ENCODE measurements at places on chromosomes 3 and 15.

DNA sequence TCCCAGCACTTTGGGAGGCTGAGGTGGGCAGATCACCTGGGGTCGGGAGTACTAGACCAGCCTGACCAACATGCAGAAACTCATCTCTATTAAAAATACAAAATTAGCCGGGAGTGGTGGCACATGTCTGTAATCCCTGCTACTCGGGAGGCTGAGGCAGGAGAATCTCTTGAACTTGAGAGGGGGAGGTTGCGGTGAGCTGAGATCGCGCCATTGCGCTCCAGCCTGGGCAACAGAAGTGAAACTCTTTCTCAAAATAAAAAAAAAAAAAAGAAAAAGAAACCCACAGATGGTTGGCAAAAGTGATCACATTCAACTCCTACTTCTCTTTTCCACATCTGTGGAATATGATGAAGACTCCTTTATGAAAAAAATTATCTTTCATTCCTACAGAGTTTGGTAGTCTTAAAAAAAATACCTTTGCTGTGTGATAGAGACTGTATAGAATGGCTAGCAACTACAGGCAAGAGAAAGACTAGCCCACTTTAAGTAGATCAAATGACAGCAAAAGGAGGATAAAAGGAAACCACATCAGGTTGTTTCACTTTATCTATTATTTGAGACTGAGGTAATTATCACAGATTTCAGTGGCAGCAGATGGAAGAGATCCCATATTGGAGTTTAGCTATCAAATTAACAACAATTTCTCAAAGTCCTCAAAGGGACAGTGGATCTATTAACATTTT is 172.9 kb upstream of the TSPAN3 start:
- no peak for DNase-seq

- no peak for DNase-seq
These were observed 83.4 kb downstream of the CD200R1L start for GRCh38 chr3:112763258-112763657.

GRCh38 chr15:97234851-97235610 is 725.5 kb upstream of the ARRDC4 start:
- peak; percentile 8 for DNase-seq

GRCh38 chr3:23213813-23214212 is 10.7 kb downstream of the UBE2E2 start:
- no peak for DNase-seq

- DNase-seq: no peak
These were observed 580.3 kb downstream of the MECOM start for GRCh38 chr3:169083163-169083562.

DNA sequence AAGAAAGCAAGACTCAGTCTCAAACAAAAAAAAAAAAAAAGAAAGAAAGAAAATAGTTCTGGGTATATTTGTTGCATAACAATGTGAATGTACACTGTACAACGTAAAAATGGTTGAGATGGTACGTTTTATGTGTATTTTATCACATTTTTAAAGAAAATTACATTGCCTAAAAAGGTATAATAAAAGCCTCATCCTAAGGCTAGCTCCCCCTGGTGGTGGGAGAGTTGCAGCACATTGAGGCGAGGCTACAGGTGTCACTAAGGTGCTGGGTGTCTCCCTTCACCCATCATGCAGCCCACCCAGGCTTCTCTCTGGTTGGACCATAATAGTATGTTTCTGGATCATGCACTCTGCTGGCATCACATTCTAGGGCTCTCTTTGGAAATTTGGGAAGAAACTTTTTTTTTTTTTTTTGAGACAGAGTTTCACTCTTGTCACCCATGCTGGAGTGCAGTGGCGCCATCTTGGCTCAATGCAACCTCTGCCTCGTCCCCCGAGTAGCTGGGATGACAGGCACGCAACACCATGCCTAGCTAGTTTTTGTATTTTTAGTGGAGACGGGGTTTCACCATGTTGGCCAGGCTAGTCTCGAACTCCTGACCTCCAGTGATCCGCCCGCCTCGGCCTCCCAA is 12.4 kb upstream of the RAB11A start:
- DNase-seq: peak; percentile 80

GRCh38 chr3:185935465-185936272 is 2.1 kb downstream of the TRA2B start:
- no peak for DNase-seq

DNA sequence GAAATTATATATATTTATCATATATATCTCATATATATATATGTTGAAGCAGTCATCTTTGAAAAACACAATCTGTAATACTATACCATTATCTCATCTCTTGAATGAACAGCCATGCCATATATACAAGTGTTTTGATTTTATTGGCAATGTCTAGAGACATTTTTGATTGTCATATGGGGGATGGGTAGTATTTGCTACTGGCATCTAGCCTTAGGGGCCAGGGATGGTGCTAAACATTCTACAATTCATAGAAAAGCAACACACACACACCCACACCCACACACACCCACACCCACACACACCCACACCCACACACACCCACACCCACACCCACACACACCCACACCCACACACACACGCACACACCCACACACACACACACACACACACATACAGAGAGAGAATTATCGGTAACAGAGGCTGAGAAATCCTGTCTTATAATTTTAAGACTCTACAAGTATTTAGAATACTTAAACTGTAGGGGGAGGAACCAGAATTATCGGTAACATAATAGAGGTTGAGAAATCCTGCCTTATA is 11.1 kb upstream of the PIK3R4 start:
- no peak for DNase-seq

- no peak for DNase-seq
These were observed 1.0 kb downstream of the RFX7 start for GRCh38 chr15:56242576-56243162.

GRCh38 chr15:47685141-47685870 is 32.0 kb upstream of the SEMA6D start:
- no peak for DNase-seq

- DNase-seq: no peak
These were observed 33.9 kb upstream of the LCTL start for GRCh38 chr15:66599536-66600239.

- no peak for DNase-seq
These were observed 42.2 kb downstream of the NGRN start for GRCh38 chr15:90307661-90308060.

- peak; percentile 39 for DNase-seq
These were observed 69.3 kb downstream of the CHAC1 start for GRCh38 chr15:41022487-41023090.

GRCh38 chr15:44532689-44533088 is 4.3 kb upstream of the EIF3J start:
- no peak for DNase-seq

DNA sequence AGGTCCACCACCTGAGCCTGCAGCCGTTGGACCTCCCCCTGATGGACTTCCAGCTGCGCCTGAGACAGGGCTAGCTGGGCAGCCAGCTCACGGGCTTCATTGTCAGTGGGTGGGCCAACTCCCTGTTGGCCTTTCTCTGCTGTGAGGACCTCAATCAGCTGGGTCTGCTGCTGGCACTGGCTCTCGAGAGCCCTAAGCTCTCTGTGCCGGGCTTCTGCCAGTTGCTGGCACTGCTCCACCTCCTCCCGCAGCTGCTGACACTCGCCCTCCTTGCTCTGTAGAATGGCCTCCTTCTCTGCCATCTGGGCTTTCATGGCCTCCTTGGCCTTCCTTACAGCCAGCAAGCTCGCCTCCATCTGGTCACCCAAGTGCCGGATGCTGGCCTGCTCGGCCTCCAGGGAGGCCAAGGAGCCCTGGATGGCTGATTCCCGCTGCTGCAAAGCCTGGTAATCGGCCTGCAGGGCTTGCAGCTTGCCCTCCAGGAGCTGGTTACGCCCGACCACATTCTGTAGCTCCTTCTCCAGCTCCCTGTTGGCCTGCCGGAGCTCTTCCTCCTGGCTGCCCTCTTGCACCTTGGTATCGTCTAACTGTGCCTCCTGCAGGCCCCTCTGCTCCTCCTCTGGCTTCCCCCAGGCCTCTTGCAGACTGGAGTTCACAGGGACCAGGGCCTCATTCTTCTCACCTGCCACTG is 23.8 kb downstream of the CXCR6 start:
- no peak for DNase-seq

DNA sequence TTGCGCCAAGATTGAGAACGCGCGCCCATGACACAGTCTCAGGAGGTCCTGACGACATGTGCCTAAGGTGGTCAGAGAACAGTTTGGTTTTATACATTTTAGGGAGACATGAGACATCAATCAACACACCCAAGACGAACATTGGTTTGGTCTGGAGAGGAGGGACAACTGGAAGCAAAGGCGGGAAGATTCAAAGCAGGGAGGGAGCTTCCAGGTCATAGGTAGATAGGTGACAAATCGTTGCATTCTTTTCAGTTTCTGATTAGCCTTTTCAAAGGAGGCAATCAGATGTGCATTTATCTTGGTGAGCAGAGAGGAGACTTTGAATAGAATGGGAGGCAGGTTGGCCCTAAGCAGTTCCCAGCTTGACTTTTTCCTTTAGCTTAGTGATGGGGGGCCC is 828.4 kb upstream of the DPPA4 start:
- no peak for DNase-seq

DNA sequence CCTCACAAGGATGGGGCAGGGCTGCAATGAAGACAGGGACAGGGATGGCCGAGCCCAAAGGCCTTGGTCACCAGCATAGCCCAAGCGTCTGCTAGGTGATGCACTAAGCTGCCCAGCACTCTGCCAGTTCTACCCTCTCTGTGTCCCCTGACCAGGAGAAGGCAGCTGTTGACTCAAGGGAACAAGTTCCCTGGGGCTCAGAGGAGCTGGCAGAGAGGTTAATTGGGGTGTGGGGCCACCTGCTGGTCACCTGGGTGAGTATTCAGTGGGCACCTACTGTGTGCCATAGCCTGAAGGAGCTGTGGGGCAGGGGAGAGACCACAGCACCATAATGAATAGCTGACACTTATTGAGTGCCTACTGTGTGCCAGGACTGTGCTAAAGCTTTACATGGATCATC is 22.0 kb upstream of the DOCK3 start:
- DNase-seq: peak; percentile 67

DNA sequence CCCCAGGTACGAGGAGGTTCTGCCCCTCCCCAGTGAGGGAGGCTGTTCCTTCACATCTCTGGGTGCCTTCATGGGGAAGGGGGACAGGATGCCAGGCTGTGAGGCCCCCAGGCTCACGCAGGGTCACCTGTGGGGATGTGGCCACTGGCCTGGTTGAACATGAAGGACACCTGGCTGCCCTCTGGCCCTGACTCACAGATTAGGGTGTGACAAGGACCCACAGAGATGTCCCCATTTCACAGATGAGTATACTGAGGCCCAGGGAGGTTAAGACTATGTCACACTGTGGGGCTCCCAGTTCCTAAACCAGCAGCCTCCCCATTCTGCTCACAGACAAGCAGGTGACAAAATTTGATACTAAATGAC is 42.4 kb downstream of the PCSK6 start:
- DNase-seq: no peak

DNA sequence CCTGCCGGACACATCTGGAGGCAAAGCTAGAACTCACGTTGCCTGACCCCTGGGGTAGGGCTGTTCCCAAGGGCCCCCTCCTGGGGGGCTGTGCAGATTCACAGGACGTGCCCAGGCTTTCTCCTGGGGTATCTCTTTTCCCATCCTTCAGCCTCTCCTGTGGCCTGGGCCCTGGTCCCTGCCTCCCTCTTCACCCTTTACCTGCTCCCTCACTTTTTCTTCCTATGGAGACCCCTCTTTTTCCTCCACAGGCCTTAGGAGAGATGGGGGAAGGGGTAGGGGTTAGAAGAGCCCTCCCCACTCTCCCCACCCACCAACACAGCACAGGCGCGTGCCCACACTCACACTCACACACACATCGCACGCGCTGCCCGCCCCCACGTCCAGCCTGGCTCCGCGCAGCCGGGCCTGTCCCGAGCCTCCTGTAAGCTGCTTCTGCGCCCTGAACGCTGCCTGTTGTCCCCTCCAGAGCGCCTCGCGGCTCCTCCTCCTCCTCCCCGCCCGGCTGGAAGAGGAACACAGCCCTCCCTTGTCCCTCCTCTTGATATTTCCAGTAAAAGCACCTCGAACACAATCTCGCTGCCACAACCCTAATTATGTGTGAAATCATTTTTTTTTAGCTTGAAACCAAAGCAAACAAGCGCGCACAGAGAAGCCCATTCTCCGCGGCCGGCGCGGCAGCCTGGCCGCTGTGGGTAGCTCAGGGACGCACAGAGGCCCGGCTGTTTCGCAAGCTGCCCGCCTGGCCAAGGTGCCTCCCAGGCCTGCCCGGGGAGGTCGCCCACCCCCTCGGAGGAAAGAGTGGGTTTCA is 33.9 kb upstream of the ACAN start:
- DNase-seq: no peak

- DNase-seq: peak; percentile 75
These were observed at the start of gene HEG1 for GRCh38 chr3:125055913-125056745. HEG1 (minus strand) TSS chr3:125055997; CDS start chr3:125055890, 107 bp downstream.

DNA sequence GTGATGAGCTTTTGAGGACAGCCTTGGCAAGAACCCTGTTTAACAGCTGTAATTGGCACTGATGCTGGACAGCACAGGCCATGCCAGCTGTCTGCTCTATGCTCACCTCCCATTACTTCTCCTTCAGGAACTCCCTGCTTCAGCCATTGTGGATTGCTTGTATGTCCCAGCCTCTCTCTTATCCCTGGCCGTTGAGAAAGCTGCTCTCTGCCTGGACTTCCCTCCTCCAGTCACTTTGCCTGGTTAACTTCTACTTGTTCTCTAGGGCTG is 444.5 kb downstream of the EPHB1 start:
- DNase-seq: no peak

GRCh38 chr3:153343988-153344782 is 182.2 kb downstream of the RAP2B start:
- no peak for DNase-seq
